ENCODE measurements at places on chromosomes 11 and 22. TPM values are rescaled to one million over a fixed set of nuclear protein-coding genes. Genes with fewer than 3 reads are reported as not detected.
A peak's percentile ranks its signal among the peaks of the same experiment; 100 is the strongest.

OR52I2 gene
- not detected for total RNA-seq

DNA sequence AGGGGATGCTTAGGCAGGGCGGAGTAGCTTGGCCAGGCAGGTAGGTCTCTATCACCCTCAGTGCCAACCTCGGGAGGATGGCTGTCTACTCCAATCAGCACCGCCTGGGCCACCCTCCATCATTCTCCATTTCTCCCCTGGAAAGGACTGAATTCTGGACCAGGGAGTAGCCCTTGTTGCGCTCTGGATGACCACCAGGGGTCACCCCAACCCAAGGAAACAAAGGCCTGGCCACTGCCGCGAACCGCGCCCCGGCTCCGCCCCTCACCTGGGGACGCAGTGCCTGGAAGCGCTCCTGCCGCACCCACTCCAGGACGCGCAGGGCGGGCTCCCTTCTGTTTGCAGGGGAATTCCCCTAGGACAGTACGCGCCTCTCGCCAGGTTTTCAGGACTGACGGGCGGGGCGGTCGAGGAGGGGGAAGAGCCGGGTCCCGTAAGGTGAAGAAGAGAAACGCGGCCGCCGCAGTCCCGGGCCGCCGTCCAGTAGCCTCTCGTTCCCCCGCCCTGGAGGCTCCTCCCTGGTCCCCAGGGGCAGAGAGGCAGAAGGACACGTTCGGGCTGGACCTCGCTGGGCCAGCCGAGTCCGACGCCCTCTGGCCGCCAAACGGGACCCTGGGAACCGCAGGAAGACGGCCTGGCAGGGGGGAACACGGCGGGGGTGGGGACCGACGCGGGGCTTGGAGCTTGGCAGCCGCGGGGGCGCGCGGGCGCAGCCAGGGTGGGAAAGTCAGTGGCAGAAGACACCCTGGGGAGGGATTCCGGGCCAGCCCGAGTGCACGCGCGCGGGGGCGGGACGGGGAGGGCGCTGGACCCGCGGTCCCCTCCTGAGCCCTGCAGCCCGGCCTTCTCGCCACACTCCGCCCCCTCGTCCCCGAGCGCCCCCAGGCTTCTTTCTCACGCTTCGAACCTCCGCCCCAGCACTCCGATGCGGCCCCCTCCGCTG is 7.1 kb downstream of the SCN4B start:
- H3K4me1 ChIP-seq: no peaks in the 10 kb centered on the region
- peak; percentile 95 for DNase-seq
- H3K27me3 ChIP-seq: peaks cover 42% of the 10 kb centered on the region
- no peaks in the 10 kb centered on the region for H3K36me3 ChIP-seq

GRCh38 chr11:81888391-81888790 is 845.3 kb downstream of the FAM181B start:
- H3K36me3 ChIP-seq: no peaks in the 10 kb centered on the region
- H3K4me3 ChIP-seq: no peak overlapping the region
- DNase-seq: no peak
- no peaks in the 10 kb centered on the region for H3K4me1 ChIP-seq
- no peak overlapping the region for H3K27ac ChIP-seq
- H3K27me3 ChIP-seq: no peaks in the 10 kb centered on the region

DNA sequence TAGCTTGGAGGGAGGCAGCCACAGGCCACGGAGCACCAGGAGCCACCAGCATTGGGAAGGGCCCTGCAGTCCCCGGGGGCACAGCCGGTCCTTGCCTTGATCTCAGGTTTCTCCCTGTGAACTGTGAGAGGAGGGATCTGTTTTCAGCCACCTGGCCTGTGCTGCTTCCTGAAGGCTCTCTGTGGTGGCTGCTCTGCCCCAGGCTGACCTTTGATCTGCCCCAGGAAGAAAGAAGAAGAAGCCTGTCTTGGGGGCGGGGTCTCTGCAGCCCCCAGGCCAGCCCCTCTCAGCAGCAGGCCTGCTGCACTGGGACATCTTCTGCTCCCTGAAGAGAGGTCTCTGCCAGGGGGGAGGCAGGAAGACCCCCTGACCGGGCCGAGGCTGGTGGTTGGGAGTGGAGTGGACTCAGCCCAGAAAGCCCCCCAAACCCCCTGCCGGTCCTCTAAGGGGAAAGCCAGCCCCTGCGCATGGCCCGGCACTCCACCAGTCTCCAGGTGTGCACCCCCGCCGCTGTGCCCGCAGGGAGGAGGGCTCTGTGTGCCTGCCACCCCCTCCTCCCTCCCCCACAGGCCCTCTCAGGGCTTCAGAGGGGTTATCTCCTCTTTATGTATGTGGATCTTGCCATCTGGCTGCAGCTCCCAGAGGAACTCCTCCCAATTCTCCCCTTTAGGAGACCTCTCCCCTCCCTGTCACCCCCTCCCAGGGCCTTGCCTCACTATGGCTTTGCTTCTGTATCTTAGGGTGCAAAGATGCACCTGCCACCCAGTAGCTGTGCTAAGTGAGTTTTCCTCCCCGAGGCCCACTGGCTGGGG is 675.3 kb downstream of the BRD1 start:
- H3K27ac ChIP-seq: no peak overlapping the region
- H3K4me3 ChIP-seq: no peak overlapping the region
- no peaks in the 10 kb centered on the region for H3K4me1 ChIP-seq
- DNase-seq: no peak

- no peaks in the 10 kb centered on the region for H3K27me3 ChIP-seq
- H3K4me3 ChIP-seq: no peak overlapping the region
Measured at GRCh38 chr11:3015796-3016195, 23.7 kb upstream of the NAP1L4 start.

Data from PC-3 (cell line).